ENCODE measurements at places on chromosomes 2 and 18.

DNA sequence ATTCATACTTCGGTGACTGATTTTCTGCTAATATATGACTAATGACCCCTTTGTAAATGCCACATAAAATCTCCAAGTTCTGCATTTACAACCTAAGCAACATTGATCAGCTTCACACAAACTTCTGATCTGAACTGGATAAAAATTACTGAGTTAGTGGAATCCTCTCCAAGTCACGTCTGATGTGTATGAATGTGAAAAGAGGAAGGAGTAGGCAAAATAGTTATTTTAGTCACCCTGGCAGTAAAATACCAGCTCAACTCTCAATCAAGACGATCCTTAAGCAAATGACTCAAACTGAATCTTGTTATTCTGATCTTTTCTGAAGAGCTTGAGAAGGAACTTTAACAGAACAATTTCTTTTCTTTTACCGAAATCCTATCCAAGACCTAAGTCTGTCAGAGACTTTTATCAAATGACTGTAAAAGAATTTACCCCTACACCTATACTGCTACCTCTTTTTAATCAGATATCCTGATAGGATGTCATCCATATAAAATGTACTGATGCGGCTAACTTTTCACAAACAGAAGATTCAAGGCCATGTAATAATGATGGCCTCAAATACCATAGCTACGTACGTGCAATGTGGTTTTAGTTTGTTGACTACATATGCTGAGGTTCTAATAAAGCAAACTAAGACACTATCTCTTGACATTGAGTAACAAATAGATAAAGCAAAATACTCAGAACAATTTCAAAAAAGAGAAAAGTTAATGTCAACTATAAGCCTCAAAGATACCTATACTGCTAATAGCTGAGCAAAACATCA is 23.7 kb downstream of the CUL3 start:
- no peak for DNase-seq

DNA sequence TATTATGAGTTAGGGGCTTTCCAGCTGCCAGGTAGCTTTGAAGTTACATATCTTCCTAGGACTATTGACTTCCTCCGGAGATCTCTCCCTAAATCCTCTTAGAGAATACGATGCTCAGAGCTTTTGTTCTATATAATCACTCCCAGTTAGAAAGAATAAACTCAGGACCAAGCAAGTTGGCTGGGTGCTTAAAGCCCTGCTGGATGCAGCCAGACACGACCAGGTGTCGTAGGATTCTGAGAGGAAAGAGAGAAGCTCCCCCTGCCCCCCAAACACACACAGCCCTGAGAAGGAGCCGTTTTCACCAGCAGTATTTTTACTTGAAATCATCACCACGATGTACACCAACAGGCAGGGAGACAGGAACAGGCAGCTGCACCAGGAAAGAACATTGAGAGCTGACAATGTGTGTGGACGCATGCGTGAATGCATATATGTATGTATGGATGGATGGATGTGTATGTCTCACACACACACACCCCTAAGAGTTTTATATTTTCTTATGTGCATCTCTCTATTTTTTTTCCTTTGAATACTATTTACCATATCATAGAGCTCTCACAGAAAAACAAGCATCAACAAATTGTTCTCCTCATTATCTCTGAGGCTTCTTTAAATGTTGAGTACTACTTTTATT is 382.6 kb downstream of the EPHA4 start:
- DNase-seq: no peak

- DNase-seq: no peak
Measured at GRCh38 chr2:235127931-235128330, 176.1 kb downstream of the SH3BP4 start.

- no peak for DNase-seq
Measured at GRCh38 chr2:215556979-215557378, 121.1 kb upstream of the FN1 start.

DNA sequence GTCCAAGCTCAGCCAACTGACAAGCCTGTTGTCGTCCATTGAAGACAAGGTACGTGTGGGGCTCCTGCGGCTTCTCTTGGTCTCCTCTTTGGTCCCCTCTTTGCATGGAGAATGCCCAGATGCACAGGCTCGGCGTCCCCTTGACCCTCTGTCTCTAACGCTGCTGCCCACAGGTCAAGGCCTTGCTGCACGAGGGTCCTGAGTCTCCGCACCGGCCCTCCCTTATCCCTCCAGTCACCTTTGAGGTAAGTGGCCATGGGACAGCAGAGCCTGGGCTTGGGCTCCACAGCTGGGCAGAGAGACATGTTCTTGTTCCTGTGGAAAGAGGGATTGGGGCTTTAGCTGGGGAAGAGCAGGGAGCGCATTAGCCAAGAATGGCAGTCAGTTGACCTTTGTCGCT is 86.1 kb downstream of the INPP5D start:
- no peak for DNase-seq

DNA sequence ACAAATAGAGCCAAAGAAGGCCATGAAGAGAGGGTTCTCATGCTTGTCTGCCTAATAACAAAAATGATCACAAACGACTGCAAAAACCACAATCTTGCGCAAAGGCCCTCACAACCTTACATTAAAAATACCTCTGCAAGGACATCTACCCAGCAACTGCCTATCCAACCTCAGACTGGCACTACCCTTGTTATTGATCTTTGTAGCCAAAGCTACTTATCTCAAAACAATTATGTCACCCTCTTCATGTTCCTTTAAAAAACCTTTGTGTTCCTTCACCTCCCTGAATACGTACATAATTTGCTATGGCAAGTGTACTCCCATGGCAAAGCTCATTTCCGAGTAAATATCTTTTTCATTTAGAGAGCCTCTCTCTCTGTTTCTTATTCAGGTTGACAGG is 44.1 kb downstream of the TMEM163 start:
- no peak for DNase-seq
